H1 (cell line): ENCODE measurements at places on chromosomes 16 and 17.

GRCh38 chr17:76820039-76820438, 48.2 kb upstream of the MGAT5B start:
- no peaks in the 10 kb centered on the region for H3K4me1 ChIP-seq
- no peak overlapping the region for H3K27ac ChIP-seq
- H3K4me3 ChIP-seq: no peak overlapping the region
- H3K27me3 ChIP-seq: no peaks in the 10 kb centered on the region

DNA sequence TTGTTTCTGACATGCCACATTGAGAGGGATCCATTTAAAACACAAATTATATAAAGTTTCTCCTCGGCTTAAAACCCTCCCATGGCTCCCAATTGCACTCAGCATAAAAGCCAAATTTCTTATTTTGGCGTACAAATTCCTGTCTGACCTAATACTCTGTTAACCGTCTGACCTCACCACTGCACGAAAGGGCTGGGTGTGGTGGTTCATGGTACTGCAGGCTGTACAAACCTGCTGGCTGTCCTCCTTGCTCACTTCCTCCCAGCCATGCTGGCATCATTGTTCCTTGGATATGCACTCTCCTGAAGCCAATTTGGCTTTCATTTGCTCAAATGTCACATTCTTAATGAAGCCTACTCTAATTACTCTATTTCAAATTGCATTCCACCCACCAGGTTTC, 301.6 kb upstream of the C16orf82 start:
- H3K4me1 ChIP-seq: no peaks in the 10 kb centered on the region
- peak; percentile 49 for DNase-seq
- no peaks in the 10 kb centered on the region; the same call in 1 of the 2 replicates for H3K27me3 ChIP-seq
- no peaks in the 10 kb centered on the region for H3K36me3 ChIP-seq
- no peak overlapping the region for H3K4me3 ChIP-seq

GRCh38 chr17:21241564-21241963, 11.6 kb downstream of the NATD1 start:
- no peaks in the 10 kb centered on the region for H3K36me3 ChIP-seq
- no peak overlapping the region for H3K27ac ChIP-seq
- DNase-seq: no peak
- H3K4me1 ChIP-seq: peaks cover 18% of the 10 kb centered on the region

GRCh38 chr17:81388091-81388611, 7.1 kb upstream of the BAHCC1 start:
- no peaks in the 10 kb centered on the region; the same call in 1 of the 2 replicates for H3K36me3 ChIP-seq
- DNase-seq: no peak
- H3K4me3 ChIP-seq: peak overlapping the region; percentile 67
- H3K4me1 ChIP-seq: peaks cover 29% of the 10 kb centered on the region

DNA sequence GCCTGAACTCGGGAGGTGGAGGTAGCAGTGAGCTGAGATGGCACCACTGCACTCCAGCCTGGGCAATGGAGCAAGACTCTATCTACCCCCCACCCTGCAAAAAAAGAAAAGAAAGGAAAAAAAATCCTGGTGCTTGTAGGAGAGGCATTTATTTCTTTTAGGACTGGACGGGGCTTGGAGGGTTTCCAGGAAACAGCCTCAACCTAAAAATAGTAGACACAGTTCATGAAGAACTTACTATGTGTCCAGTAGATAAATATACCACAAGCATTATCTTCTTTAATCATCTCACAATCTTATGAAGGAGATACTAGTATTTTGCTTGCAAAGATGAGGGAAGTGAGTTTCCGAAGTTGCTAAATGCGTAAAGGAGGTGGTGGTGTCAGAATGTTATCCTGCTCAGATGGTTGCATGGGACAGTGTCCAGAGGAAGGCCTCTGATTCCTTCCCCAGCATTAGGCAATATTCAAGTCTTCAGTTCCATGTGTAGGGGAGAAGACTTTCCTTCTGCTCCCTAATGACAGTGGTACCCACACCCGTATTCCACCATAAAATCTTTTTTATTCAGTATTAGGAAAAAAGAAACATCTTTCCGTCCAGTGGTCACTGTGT, 263.2 kb downstream of the WWOX start:
- no peaks in the 10 kb centered on the region for H3K4me1 ChIP-seq
- no peaks in the 10 kb centered on the region for H3K36me3 ChIP-seq
- H3K27me3 ChIP-seq: no peaks in the 10 kb centered on the region
- no peak overlapping the region for H3K27ac ChIP-seq
- no peak for DNase-seq

DNA sequence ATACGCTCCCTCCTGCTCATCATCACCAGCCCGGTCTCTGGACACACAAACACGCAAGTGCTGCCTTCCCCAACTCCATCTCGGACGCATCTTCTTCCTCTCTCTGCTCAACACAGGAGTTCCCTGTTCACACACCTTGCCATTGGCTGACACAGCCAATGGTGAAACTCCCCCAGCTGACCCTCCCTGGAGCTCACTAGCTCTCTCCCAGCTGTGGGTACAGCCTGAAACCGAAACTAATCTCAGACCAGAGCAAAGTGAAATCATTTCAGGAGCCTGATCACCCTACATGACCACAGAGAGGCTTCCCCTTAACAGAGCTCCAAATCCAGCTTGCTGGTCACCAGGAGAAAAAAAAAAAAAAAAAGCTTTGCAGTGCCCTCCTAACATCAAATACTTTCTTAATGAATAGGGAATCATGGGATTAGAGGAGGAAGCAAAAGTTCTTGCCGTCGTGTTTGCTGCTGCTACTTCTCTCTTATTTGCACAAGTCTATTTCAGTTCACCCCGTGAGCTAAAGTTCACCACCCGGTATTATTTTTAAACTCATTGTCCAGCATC, 8.3 kb downstream of the CUEDC1 start:
- no peak overlapping the region for H3K4me3 ChIP-seq
- H3K4me1 ChIP-seq: peaks cover 4% of the 10 kb centered on the region
- no peaks in the 10 kb centered on the region for H3K36me3 ChIP-seq
- H3K27me3 ChIP-seq: no peaks in the 10 kb centered on the region
- 0 out of 2 replicates have a peak overlapping the region, but pooled peaks have one; percentile 3 for H3K27ac ChIP-seq

- no peaks in the 10 kb centered on the region; the same call in 1 of the 2 replicates for H3K36me3 ChIP-seq
- H3K4me3 ChIP-seq: no peak overlapping the region
- H3K4me1 ChIP-seq: no peaks in the 10 kb centered on the region
- H3K27ac ChIP-seq: no peak overlapping the region
Observed at GRCh38 chr16:1723450-1724147, 17.6 kb downstream of the MAPK8IP3 start.

DNA sequence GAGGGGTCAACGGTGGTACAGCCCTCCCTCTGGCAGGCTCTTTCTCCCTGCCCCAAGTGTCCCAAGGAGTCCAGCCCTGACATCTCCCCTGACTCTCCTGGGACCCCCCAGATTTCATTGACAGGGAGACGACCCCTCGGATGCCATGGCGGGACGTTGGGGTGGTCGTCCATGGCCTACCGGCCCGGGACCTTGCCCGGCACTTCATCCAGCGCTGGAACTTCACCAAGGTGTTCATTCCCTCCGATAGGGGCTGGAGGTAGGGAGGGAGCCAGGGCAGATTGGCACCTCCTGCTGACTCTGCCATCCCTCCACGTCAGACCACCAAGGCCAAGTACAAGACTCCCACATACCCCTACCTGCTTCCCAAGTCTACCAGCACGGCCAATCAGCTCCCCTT, 9.9 kb downstream of the PLD2 start:
- DNase-seq: no peak
- H3K27ac ChIP-seq: no peak overlapping the region
- H3K4me3 ChIP-seq: no peak overlapping the region
- H3K27me3 ChIP-seq: no peaks in the 10 kb centered on the region
- peaks cover 7% of the 10 kb centered on the region; the same call in 1 of the 2 replicates for H3K36me3 ChIP-seq
